ENCODE measurements at places on chromosomes 13 and 19. TPM values are rescaled to one million over a fixed set of nuclear protein-coding genes. Genes with fewer than 3 reads are reported as not detected.

The IL17D gene
- total RNA-seq, result 9.2 TPM

The ZNF829 gene
- 3.4 TPM for total RNA-seq

The FGF22 gene
- total RNA-seq, result 0.37 TPM

The ETV2 gene
- 0.74 TPM for total RNA-seq

The SIGLEC5 gene
- total RNA-seq, result not detected

The PAF1 gene
- total RNA-seq, result 26.0 TPM

The PRR19 gene
- total RNA-seq, result not detected

The TRIP10 gene
- total RNA-seq, result 83.2 TPM

The IGFL1 gene
- not detected for total RNA-seq

The PDS5B gene
- 43.1 TPM for total RNA-seq

Measured in posterior vena cava (tissue), 2 donors.